Mesendoderm (in vitro differentiated cells): ENCODE measurements at places on chromosomes 4 and X.

DNA sequence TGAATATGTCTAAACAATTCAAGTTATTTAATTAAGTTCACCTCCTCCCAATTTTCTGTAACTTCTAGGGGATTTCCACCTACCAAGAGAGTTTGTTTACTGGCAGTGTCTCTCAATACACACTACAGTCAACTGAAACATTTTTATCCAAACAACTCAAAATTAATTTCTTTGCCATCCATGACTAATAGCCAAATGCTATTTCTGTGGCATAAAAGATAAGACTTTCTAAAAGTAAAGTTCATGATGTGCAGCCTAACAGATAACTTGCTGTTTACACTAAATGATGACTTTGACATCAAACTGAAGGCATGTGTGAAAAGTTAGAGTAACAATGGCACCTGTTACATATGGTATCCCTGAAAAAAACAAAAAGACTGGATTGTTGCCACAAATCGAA lies 7.3 kb downstream of the TAB3 start:
- DNase-seq = no peak

- no peak for DNase-seq
Measured at GRCh38 chr4:5366421-5366820, 315.1 kb downstream of the STK32B start.

- no peak for DNase-seq
Measured at GRCh38 chr4:105470766-105471165, 3.1 kb downstream of the PPA2 start.

DNA sequence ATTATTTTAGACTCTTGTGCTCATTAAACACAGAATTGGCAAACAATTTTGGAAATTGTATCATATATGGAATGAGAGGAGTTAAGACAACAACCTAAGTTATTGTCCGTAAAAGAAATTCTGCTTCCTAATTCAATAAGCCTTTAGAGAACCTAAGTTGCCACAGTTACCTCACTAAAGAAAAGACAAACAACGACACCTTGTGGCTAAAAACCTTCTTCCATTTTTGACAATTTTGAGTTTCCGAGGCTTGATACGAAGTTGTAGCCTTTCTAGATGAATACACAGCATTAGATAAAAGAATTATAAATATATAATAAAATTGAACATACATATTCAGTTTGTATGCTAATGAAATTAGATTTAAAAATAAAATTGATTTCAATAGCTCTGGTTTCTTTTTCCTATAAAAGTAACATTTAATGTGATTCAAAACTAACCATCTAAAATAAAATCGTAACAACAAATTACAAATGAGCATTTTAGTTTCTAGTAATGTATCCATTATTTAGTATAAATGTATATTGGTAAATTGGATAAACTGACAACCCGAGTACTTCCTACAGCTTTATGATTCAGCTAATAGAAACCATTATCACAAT lies 275.1 kb downstream of the GPM6A start:
- DNase-seq = peak; percentile 82

GRCh38 chr4:64330143-64330542 lies 79.1 kb downstream of the TECRL start:
- DNase-seq = no peak

DNA sequence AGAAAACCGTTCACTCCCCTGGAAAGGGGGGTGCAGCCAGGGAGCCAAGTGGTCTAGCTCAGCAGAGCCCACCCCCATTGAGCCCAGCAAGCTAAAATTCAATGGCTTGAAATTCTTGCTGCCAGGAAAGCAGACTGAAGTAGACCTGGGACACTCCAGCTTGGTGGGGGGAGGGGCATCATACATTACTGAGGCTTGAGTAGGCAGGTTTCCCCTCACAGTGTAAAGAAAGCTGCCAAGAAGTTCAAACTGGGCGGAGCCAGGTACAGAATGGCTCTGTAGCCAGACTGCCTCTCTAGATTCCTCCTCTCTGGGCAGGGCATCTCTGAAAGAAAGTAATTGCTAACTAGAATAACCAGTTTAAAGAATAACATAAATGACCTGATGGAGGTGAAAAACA lies 372.3 kb upstream of the F9 start:
- peak; percentile 39 for DNase-seq

- peak; percentile 74 for DNase-seq
Measured at GRCh38 chr4:159021597-159022385, 81.1 kb upstream of the RAPGEF2 start.

- no peak for DNase-seq
Measured at GRCh38 chr4:43607400-43607799, 714.9 kb downstream of the GRXCR1 start.

DNA sequence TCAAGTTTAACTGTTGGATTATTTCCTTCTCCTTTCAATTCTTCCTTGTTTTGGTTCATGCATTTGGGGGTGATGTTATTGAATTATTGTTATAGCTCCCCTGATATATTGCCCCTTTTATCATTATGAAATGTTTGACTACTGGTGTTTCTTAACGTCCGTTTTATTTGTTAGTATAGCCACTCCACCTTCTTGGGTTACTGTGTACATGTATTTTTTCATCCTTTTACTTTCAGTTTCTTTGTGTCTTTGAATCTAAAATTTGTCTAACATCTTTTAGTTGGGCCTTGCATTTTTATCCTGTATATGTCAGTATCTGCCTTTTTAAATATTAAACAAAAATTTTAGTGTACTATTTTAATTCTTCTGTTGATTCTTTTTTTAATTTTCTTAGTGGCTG lies 88.7 kb downstream of the TNIP2 start:
- DNase-seq = no peak

GRCh38 chrX:29477878-29478277 lies 737.5 kb upstream of the MAGEB2 start:
- DNase-seq = no peak

DNA sequence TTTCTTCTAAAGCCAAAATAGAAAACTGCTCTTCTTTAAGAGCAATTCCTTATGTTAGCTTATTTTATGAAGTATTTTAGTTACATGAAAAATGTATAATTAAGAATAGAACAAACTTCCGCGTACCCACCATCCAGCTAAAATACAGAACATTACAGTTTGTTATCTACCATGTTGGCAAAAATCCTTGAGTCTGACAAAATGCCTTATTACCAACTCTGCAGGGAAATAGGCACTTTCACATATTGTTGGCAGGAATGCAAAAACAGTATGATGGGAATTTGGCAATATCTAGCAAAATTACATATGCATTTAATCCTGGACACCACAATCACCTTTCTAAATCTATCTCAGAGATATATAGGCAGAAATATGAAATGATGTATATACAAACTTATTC lies 32.4 kb upstream of the SLAIN2 start:
- no peak for DNase-seq

- DNase-seq = peak; percentile 81
Measured at GRCh38 chr4:43757147-43757546, 691.5 kb downstream of the KCTD8 start.

GRCh38 chr4:73528171-73528570 lies 46.6 kb downstream of the AFM start:
- no peak for DNase-seq

GRCh38 chrX:153628665-153629064 lies 18.3 kb upstream of the DUSP9 start:
- DNase-seq = no peak

GRCh38 chr4:62235911-62236310 lies 1035.8 kb downstream of the ADGRL3 start:
- no peak for DNase-seq

GRCh38 chr4:42396361-42396751 lies 932 bp upstream of the SHISA3 start:
- peak; percentile 27 for DNase-seq

DNA sequence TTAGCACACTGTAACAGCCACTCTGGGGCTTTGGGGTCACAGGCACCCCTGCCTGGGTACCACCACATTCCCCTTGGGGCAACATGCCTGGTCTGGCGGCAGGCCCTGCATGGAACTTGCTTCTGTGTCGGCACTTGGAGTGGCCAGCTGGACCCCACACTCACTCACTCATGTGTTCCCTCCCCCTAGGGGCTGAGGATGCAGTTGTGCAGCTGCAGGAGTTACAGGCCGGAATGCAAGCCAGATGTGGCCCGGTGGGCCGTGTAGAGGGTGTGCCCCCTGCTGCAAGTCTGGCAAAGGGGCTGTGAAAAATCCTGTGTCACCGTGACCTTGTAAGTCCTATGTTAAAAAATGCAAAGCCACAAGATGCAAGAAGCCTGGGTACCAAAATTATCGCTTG lies 34.2 kb downstream of the ATXN3L start:
- peak; percentile 21 for DNase-seq

DNA sequence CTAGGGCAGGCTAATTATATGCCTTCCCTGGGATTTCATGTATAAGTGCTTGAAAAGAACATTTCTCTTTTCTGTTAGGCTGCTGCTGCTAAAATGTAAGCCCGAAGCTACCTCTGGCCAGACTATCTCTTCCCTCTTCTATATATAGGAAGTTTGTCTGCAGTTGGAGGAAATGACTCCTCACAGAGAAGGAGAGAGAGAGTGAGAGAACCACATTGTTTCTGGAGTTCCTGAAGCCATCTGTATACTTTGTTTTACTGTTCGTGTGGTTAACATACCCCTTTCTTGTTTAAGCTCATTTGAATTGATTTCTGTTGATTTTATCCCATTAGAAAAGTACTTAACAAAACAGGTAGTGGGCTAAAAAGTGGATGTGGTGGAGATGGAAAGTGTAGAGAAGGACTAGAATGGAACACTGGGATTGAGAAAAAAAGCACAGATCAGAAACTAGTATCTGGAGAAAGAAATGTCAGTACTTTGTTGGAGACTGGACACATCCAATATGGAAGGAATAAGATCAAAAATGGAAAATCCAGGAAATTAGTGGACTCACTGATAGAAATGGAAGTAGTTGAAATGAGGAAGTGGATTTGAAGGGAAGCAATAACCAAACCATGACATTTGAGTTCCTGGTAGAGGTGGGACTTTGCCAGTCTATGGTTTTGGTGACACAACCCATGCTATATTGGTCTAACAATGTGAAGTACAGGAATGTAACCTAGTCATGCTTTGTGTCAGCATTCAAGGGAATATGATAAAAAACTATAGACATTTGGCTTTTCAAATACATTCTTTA lies 112.6 kb downstream of the TMA16 start:
- no peak for DNase-seq

GRCh38 chr4:183426507-183426906 lies 17.9 kb upstream of the CDKN2AIP start:
- DNase-seq = no peak

- no peak for DNase-seq
Measured at GRCh38 chrX:149248073-149248625, 257.0 kb downstream of the IDS start.

DNA sequence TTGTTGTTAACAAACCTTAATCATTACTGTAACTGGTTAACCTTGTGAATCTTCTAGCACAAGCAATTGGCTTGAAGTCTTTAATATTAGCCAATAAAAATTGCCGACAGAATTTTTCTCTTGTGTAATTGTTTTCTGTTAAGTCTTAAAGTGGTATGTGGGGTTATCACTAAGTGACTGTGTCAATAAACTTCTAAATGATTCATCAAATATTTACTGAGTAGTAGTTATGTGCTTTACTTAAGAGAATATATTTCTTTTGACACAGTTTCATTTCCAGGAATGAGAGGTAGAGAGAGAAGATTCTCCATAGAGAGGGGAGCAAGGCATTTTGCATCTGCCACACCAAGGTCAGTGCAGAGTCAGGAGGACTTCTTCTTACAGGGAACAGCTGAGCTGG lies 2361.6 kb upstream of the AGA start:
- DNase-seq = no peak

DNA sequence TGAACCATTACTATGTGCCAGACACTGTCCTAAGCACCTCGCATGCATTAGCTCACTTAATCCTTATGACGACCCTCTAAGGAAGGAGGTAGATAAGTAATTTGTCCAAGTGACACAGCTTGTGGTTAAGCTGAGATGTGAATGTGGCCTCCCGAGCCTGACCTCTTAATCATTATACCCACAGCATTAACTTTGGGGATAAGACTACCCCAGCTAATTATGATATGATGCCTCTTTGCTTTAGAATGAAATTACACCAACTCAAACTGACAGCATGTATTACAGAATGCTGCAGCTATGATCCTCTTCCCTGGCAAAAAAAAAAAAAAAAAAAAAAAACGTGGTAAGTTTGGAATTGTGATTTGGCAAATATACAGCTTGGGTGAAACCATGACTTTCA lies 53.5 kb downstream of the APBB2 start:
- DNase-seq = no peak

DNA sequence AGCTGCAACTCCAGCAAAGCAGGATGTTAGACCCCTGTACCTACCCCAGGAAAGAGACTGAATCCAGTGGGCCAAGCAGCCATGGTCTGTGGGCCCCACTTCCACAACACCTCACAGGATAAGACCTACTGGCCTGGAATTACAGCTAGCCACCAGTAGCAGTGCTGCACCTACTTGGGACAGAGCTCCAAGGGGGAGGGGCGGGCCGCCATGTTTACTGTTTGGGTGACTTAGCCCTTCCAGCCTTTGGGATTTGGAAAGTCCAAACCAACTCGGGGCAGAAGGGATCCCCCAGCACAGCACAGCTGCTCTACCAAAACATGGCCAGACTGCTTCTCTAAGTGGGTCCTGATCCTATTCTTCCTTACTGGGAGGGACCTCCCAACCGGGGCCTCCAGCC lies 9.1 kb upstream of the TMSB15B start:
- no peak for DNase-seq

DNA sequence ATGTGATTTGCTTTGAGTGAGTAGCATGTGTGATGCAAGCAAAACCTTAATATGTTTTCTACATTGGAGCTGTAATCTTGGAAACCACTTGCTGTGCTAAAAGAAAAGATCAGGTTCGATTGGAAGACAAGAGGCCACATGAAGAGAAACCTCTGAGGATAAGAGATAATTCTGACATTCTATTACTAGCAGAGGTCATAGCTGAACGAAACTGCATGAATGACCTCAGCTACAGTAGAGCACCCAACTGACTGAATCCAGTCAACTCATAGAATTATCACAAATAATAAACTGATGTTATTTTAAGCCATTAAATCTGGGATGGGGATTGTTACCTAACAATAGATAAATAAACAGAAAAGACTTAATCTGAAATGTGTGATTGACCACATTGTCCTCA lies 147.1 kb downstream of the CAMK2D start:
- no peak for DNase-seq

GRCh38 chr4:101556842-101557241 lies 209.5 kb upstream of the PPP3CA start:
- DNase-seq = no peak

- no peak for DNase-seq
Measured at GRCh38 chrX:10496345-10496965, 123.9 kb downstream of the MID1 start.

DNA sequence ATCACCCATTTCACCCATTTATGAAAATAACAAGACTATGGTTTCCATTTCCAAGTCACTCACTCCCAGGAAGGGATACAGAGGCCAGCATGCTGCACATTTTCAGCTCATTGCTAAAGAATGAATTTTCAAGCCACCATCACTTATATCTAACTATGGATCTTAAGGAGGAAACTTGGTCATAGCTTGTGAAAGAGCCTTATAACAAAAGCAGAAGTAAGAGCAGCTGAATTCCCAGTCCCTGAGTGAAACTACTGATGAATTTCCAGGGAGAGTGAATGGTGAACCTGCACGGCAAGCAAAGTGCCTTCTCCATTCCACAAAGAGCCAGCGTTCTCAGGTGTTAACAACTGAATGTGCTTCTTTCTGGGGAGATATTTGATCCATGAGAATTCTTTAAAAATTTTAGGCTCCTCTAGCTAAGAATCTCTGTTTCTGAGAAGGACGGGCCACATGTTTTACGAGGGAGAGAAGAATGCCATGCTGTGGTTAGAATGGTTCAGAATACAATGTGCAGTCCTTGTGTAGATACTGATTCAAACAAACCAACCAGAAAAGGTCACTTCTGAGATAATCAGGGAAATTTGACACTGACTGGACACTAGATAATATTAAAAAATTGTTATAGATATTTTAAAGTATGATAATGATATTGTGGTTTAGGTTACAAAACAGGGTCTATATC lies 24.0 kb downstream of the BTC start:
- DNase-seq = no peak
